ENCODE measurements at places on chromosomes 1 and 21.

DNA sequence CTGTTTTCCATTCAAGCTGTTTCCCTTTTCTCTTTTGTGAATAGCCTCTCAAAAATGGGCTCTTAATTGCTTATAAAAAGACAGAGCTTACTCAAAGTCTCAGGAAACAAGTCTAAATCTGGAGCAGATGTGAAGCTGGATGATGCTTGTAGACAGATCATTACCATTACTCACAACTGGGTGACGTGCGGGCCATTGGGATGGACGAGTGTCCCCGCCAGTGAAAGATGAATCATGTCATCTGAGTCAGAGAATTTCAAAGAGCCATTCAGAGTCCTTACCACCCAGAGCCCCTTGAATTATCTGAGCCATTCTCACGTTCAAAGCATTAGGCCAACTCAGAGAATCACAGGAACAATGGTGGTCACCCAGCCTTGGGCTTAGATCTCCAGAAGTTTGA, 134.6 kb downstream of the HUNK start:
- no peak for DNase-seq

DNA sequence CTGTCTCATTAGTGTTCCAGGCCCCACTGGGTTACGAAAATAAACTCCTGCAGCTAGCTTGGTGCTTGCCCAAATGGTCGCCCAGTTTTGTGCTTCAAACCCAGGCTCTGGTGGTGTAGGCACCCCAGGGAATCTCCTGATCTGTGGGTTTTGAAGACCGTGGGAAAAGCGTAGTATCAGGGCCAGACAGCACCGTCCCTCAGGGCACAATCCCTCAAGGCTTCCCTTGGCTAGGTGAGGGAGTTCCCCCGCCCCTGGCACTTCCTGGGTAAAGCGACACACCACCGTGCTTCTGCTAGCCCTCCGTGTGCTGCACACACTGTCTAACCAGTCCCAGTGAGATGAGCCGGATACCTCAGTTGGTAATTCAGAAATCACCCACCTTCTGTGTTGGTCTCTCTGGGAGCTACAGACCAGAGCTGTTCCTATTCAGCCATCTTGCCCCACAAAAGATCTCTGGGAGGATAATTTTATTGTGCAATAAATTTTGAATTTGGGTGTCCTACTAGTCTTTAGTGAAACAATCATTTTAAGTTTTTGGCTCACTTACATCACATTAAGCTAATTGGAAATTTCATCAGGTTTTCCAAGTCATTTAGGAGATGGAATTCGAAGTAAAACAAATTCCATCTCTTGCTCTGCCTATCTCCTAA, 9.4 kb upstream of the SLC25A24 start:
- no peak for DNase-seq

DNA sequence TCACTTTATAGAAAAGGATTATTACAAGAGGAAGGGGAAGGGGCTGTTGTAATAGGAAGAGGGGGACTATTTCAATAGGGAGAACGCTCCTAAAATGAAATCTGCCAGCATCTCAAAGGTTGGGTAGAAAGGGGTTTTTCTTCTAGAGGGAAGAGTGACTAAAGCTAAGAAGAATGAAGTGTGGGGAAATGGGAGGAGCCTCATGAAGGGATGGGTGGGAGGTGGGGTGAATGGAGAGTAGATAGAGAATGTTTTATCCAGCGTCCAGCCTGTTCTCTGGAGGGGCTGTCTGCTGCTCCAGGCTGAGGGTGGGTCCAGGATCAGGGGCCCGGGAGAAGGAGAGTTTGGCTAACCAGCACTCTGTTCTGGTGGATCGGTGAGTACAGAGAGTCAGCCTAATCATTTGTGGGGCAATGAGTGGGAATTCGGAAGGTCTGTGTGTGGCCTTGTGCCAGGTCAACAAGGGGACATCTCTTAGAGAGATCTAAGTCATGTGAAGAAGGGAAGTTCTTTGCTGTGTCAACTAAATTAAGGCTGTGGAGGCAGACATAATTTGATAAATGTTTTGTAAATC, 25.2 kb downstream of the VN1R5 start:
- DNase-seq: no peak

DNA sequence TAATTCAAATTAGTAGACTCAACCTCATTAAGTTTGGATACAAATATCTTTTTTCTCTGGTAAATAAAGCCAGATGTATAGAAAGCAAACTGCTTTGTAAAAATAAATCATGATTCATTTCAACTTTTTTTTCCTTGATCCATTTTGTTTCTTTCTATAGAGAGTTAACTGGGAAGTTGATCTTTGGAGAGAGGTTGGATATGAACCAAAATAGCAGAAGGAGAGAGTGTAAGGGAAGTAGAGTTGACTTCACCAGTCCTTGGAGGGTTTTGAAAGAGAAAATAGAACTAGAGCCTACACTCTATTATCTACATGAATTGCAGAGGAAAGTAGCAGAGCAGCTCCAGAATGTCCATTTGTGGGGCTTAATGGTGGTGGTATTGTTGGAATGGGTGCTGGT, 243.8 kb downstream of the ADGRL2 start:
- no peak for DNase-seq

DNA sequence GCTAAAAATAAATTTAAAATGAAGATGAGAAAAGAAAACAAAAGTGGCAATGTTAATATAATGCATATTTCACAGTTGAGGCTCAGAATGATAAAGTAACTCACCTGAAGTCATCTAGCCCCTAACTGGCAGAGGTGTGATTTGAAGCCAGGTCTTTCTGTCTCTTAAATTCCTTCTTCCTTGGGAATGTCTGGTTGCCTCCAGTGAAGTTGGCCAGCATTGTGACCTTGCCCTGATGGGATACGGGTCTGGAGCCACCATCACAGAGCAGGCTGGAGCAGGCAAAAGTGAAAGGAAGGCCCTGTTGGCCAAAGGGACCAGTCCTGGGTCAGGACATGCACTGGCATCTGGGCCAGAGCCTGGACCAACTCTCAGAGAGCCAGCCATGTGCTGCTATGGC, 111.7 kb downstream of the EPHB2 start:
- no peak for DNase-seq

DNA sequence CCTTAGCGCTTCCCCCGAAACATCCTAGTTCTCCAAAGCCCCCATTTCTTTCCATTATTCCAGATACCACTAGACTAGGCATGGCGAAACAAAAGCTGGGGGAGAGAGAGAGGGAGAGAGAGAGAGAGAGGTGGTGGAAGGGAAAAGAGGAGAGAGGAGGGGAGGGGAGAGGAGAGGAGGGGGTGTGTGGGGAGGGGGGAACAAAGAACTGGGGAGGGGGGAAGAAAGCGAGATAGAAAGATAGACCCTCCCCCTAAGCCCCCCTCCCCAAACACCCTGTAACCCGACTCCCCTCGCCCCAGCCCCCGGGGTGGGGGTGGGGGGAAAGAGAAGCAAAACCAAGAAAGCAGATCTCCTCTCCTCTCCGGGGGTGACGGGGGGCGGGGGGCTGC, 352 bp downstream of the MEX3A start:
- no peak for DNase-seq

Data from stimulated activated CD8-positive, alpha-beta memory T cell treated with anti-CD3 and anti-CD28 coated beads, Interleukin-4, amount 100 ng/mL, for 1 hour (primary cell).